ENCODE measurements at places on chromosomes 5 and 9. TPM values are rescaled to one million over a fixed set of nuclear protein-coding genes. Genes with fewer than 3 reads are reported as not detected.

SARDH gene
- 0.63 TPM for total RNA-seq

INSYN2B gene
- total RNA-seq = 0.75 TPM

CCDC69 gene
- 202 TPM for total RNA-seq

C5orf58 gene
- total RNA-seq = not detected

PLAA gene
- 19.7 TPM for total RNA-seq

GDA gene
- not detected for total RNA-seq

FBP2 gene
- total RNA-seq = not detected

EDIL3 gene
- 9.0 TPM for total RNA-seq

MRPL50 gene
- 14.8 TPM for total RNA-seq

ACOT12 gene
- total RNA-seq = not detected

GOLM1 gene
- 12.4 TPM for total RNA-seq

SPATA31D4 gene
- not detected for total RNA-seq

CRB2 gene
- 1.6 TPM for total RNA-seq

GPSM1 gene
- 39.4 TPM for total RNA-seq

PCAT7 gene
- not detected for total RNA-seq

SPINK7 gene
- total RNA-seq = not detected

SPATA31C1 gene
- not detected for total RNA-seq

PCDHGB4 gene
- total RNA-seq = 6.3 TPM

LAMC3 gene
- total RNA-seq = 1.6 TPM

ANKRD31 gene
- total RNA-seq = 0.08 TPM

PPP3R2 gene
- not detected for total RNA-seq

ZNG1F gene
- total RNA-seq = 1.2 TPM

TENT4A gene
- total RNA-seq = 7.3 TPM

TRIM36 gene
- 2.0 TPM for total RNA-seq

OSMR gene
- total RNA-seq = 28.6 TPM

WASHC1 gene
- 3.3 TPM for total RNA-seq

DENND1A gene
- 14.9 TPM for total RNA-seq

ORM2 gene
- not detected for total RNA-seq

CBY3 gene
- total RNA-seq = not detected
